Activated T-helper 1 cell treated with anti-CD3 and anti-CD28 coated beads, Interleukin-12 subunit alpha, Interleukin-12 subunit beta, Interleukin-2, Interleukin-4 antibody, amounts not matched to agents 30 ng/mL and 10 ng/mL and 1 ng/mL, durations not matched to agents 14 hours and 24 hours and 36 hours (primary cell): ENCODE measurements at places on chromosomes 5 and 9.
A peak's percentile ranks its signal among the peaks of the same experiment; 100 is the strongest.

DNA sequence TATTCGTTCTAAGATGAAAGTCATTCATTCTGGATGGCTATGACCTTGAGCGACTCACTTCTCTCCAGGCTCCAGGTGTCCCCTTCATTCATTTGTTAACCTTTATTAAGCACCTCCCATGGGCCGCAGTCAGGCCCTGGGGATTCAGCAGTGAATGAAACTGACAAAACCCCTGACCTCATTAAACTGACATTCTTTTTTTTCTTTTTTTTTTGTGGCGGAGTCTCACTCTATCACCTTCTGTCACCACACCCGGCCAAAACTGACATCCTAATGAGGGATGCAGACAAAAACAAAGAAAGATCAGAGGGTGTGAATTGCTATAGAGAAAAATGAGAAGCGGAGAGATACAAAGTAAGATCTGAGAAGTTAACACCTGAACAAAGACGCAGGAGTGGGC is 16.5 kb upstream of the ODF2 start:
- H3K4me3 ChIP-seq, result no peak overlapping the region
- no peaks in the 10 kb centered on the region for H3K27me3 ChIP-seq
- no peaks in the 10 kb centered on the region for H3K36me3 ChIP-seq
- no peak overlapping the region for H3K27ac ChIP-seq
- no peak for DNase-seq
- H3K4me1 ChIP-seq, result peaks cover 5% of the 10 kb centered on the region

- H3K4me1 ChIP-seq, result peaks cover 21% of the 10 kb centered on the region
- H3K27ac ChIP-seq, result peak overlapping the region; percentile 62
- peaks cover 7% of the 10 kb centered on the region for H3K27me3 ChIP-seq
- no peak for DNase-seq
- H3K36me3 ChIP-seq, result peaks cover 2% of the 10 kb centered on the region
Measured at GRCh38 chr9:94031380-94031779, 52.9 kb upstream of the PTPDC1 start.

DNA sequence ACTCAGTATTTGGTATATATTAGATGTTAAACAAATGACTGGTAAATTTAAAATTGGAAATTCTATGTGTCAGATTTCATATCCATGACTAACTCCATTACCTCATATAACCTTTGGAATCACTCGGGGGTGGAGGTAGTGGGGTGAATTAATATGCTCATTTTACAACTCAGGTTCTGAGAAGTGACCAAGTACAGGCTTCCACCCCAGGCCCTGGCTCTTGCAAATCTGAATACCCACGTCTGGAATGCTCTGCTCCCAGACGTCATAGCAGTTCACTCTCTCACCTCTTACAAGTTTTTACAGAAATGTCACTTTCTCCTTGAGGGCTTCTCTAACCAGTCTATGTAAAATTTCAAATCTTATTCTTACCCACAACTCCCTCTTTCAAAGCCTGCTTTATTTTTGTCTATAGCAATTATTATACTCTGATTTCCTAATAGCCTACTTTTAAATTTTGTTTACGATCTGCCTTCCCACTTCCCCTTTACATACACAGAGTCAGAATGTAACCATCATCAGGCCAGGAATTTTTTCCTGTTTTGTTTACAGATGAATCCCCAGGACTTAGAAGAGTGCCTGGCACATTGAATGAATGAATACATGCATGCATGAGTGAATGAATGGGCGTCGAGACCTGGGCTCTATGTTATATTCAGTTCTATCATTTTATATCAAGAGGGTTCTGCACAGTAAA is 134.1 kb upstream of the IFNE start:
- H3K4me3 ChIP-seq, result no peak overlapping the region
- H3K27me3 ChIP-seq, result peaks cover 4% of the 10 kb centered on the region
- H3K27ac ChIP-seq, result no peak overlapping the region
- no peaks in the 10 kb centered on the region for H3K36me3 ChIP-seq
- peaks cover 32% of the 10 kb centered on the region for H3K4me1 ChIP-seq

- H3K4me1 ChIP-seq, result peaks cover 5% of the 10 kb centered on the region
- H3K27me3 ChIP-seq, result peaks cover 28% of the 10 kb centered on the region
- no peak for DNase-seq
- H3K36me3 ChIP-seq, result no peaks in the 10 kb centered on the region
Measured at GRCh38 chr5:123033157-123033671, 3.3 kb downstream of the PPIC start.

- H3K36me3 ChIP-seq, result peaks cover 23% of the 10 kb centered on the region
- H3K27me3 ChIP-seq, result no peaks in the 10 kb centered on the region
- H3K27ac ChIP-seq, result no peak overlapping the region
- no peak overlapping the region for H3K4me3 ChIP-seq
- peaks cover 12% of the 10 kb centered on the region for H3K4me1 ChIP-seq
Measured at GRCh38 chr5:67093279-67093678, 103.3 kb downstream of the CD180 start.
